Hematopoietic multipotent progenitor cell treated with erythropoietin and hydrocortisone succinate and interleukin-3 and kit ligand, for 6 days (in vitro differentiated cells): ENCODE measurements at places on chromosomes 11 and 22.

DNA sequence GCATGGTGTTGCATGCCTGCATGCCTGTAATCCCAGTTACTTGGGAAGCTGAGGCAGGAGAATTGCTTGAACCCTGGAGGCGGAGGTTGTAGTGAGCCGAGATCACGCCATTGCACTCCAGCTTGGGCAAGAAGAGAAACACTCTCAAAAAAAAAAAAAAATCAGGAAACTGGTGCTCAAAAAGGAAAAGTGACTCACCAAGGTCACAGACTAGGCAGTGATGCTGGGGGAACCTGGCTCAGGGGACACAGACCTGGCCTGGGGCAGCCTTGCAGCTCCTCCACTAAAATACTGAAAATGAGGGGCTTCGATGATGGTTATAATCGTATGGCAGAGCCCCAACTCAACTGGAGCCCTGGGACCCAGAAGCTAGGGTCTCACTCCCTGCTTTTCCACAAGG lies 8.1 kb upstream of the SLC35E4 start:
- DNase-seq = no peak

DNA sequence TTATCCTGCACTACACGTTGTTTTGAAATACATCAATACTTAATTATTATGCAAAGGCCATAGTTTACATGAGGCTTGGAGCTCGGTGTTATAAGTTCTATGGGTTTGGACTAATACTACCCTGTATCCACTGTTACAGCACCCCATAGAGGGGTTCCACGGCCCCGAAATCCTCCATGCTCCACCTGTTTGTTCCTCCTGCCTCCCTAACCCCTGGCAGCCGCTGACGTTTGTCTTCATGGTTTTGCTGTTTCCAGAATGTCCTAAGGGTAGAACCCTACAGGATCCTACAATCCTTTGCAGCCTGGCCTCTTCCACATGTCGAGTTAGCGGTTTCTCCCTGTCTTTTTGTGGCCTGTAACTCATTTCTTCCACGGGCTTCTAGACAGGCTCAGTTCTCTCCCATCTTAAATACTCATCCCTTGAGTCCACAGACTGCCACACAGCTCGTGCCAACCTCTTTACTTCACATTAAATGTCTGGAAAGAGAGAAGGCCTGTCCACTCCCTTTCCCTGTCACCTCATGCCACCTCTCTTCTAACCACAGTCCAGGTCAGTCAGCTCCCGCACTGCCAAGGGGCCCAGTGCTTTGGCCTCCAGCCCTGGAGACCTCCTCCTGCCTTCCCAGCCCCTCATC lies 42.4 kb upstream of the TH start:
- no peak for DNase-seq

GRCh38 chr22:19774628-19775027 lies 14.1 kb downstream of the TBX1 start:
- DNase-seq = no peak

- no peak for DNase-seq
Measured at GRCh38 chr11:34676227-34676626, 55.3 kb downstream of the EHF start.

DNA sequence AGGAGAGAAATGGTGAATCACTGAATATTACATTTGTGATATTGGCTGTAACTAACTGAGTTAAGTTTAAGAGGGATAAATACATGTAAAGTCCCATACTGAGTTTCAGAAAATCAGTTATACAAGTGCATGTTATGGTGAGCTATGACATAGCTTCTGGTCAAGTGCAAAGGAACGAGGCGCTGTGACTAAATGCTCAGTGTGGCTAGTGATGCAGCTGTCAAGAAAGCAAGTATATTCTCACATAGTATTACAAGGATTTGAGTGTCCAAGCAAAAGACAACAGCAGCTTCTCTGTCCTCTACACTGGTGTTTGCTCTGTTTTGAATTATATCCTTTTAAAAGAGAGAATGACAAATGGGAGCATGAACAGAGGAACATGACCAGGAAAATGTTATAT lies 40.1 kb downstream of the CSRP3 start:
- DNase-seq = no peak

DNA sequence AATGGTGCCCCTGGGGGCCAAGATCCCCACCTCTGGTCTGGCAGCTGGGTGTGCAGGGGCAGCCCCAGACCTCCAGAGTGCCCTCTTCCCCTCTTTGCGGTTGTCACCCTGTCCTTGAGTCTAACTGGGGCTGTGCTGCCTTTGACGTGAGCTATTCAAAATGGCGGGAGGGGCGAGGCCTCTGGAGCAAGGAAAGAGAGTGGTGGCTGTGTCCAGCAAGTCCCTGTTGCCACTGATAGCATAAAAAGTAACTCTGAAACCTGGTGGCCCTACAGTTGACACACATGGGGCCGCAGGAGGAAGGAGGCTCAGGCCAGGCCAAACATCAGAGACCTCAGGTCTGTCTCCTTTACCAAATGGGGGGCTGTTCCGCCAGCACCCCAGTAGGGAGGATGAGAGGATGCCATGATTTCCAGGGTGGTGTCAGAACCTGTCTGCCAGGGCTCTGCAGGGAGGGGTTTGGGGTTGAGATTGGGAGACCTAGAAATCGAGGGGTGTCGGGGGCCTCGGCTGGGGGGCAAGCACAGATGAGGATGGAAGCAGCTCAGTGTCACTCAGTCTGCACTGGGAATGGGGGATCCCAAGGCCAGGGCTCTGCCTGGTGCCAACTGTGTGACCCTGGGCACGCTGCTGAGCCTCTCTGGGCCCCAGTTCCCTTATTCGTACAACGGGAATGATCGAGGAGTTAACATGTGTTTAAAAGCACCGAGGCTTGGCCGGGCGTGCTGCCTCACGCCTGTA lies 49.2 kb upstream of the KCNQ1OT1 start:
- DNase-seq = no peak

DNA sequence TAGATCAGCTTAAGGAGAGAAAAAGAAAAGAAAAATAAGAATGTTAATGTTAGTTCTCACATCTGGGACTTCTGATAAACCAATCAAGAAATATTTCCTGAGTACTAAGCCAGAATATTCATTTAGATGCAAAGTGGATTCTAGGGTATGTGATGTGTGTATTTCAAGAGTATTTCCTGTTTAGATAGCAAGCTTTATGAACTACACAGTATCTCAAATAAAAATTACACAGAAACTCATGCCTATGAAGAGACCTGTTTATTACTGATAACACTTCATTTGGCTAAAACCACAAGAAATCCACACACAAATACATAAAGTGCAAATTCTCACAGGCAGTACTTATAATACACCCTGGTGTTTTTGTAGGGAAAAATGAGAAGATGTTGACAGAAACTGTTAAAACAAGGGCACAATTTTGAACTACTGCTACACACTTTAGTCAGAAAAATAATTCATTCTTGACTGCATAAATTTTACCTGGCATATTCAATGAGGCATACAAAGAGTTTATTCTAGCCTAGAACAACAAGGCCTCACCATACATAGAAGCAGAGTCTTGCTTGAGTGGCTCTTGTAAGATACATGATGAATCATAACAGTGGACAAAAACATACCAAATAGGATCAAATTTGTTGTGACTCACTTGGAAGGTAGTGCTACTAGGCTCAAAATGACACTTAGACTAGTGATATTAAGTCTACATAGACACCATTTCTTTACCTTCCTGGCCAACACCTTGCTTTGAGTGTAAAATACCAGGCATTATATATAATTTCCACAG lies 18.8 kb upstream of the P4HA3 start:
- DNase-seq = peak; percentile 92

GRCh38 chr11:76984743-76985142 lies 49.5 kb upstream of the B3GNT6 start:
- DNase-seq = no peak

- no peak for DNase-seq
Measured at GRCh38 chr11:33445761-33446161, 188.6 kb downstream of the HIPK3 start.

- peak; percentile 30 for DNase-seq
Measured at GRCh38 chr11:15941206-15941770, 415.1 kb downstream of the SOX6 start.

GRCh38 chr11:16759857-16760508 lies 21.5 kb downstream of the C11orf58 start:
- DNase-seq = no peak

- DNase-seq = no peak
Measured at GRCh38 chr22:43447380-43447779, 35.6 kb downstream of the MPPED1 start.

DNA sequence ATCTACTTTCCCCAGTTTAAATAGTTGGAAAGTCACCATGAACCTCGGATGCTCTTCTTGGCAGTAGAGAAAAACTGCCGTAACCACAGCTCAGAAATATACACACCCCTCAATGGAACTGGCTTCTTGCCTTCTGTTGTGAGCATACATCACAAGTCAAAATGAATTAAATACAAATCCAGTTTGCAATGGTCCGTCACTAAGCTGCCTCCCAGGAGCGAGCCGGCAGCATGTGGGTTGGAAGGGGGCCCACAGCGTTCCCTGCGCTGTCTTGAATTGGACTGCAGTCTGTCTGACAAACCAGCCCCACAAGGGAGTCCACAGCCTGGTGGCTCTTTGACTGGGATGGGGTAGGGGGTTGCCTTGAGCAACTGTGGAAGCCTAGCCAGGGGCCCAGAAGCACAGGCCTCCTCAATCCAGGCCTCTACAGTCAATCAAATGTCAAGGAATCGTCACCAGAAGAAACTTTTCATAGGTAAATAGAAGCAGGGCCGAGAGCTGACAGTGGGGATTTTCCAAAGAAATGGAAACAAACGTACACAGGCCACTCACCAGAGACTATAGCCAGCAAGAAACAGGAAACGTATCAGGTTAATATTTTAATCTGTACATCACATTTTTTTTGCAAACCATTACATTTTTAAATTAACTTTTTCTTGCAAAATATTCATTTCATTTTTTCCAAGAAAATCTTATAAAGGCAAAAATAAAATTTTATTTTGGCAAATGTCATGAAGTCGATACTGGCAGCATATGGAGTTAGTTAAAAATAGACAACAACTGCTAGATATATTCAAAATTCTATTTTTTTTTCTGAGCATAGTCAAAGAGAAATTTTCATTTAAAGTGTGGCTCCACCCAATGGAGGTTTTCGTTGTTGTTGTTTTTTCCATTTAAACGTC lies 38.5 kb downstream of the C11orf58 start:
- no peak for DNase-seq

GRCh38 chr11:27171376-27171958 lies 130.9 kb downstream of the BBOX1 start:
- DNase-seq = no peak

- DNase-seq = no peak
Measured at GRCh38 chr11:124761301-124762104, 587 bp downstream of the ESAM start.

- DNase-seq = peak; percentile 71
Measured at GRCh38 chr11:57116654-57117053, 65.1 kb upstream of the LRRC55 start.

DNA sequence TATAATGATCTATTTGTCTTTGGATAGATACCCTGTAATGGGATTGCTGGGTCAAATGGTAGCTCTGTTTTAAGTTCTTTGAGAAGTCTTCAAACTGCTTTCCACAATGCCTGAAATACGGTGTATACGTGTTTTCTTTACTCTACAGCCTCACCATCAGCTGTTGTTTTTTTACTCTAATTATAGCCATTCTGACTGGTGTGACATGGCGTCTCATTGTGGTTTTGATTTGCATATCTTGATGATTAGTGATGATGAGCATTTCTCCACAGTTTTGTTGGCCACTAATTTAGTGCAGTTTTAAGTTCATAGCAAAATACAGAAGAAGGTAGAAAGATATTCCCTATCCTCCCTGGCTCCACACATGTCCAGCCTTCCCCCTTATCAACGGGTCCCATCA lies 26.3 kb upstream of the VPREB1 start:
- DNase-seq = no peak

GRCh38 chr11:47185305-47186075 lies 744 bp downstream of the PACSIN3 start:
- no peak for DNase-seq

DNA sequence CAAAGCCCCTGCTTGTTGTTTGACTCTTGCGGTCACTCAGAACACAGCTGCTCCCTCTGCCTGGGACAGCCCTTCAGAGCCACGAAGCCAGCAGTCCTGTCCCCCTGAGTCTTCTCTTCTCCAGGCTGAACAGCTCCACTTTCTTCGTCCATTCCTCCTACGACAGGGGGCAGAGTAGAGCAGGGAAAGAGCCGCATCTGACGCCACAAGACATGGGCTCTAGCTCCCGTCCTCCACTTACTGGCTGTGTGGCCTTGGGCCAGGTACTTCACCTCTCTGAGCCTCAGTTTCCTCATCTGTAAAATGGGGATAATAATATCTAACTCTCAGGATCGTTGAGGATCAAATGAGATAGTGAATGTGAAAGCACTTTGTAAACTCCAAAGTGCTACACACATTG lies 29.9 kb downstream of the CHRDL2 start:
- DNase-seq = peak; percentile 33

- DNase-seq = peak; percentile 40
Measured at GRCh38 chr11:118845369-118845768, 38.3 kb upstream of the CXCR5 start.

DNA sequence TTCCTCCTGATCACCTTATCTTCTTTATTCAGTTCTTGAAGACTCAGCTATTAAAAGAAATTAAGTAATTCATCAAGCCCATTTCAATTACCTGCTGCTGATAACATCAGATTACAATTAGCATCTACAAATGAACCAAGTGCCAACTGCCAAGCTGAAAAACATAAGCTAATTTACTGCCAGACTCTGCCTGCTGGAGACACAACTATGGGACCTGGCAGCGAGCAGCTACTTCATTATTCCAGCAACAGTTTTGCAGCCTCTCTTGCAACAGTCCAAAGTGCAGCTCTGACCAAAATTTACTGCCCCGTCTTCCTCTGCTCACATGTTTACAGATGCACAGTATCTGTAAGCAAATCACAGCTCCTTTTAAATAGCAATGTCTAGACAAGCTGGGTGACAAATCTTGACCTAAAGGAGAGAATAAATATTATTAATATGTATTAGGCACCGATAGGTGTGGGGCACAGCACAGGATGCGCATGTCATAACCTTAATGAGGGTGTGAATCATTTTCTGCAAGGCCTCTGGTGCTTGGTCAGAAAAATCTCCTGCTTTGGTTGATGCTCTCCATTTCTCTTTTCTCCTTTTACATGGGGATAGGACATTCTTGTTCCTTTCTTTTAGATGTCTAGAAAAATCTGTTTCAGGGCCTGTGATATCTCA lies 232.2 kb upstream of the PITPNB start:
- DNase-seq = no peak

GRCh38 chr22:23225337-23225723 lies 45.0 kb downstream of the BCR start:
- no peak for DNase-seq

DNA sequence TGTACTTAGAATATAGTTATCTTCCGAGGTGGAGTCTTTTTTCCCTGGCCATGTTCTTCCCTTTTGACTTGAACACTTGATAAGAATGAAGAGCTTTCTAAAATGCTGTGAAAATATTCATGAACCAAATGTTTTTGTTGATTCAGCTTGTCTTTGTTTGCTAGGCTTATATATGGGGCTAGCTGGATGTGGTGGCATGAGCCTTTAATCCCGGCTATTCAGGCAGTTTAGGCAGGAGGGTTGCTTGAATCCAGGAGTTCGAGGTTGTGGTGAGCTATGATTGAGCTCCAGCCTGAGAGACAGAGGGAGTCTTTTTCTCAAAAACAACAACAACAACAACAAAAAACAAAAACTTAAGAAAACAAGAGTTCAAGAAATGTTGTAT lies 23.1 kb downstream of the CBL start:
- no peak for DNase-seq
